ENCODE measurements at places on chromosomes 4 and X. TPM values are rescaled to one million over a fixed set of nuclear protein-coding genes. Genes with fewer than 3 reads are reported as not detected.

Gene SLITRK2
- polyA plus RNA-seq = 2.2 TPM

Gene C4orf51
- not detected for polyA plus RNA-seq

Gene TMSB15A
- 149 TPM for polyA plus RNA-seq

Gene PRDM5
- polyA plus RNA-seq = 0.48 TPM

Gene GAGE12E
- not detected for polyA plus RNA-seq

Gene LUZP4
- not detected for polyA plus RNA-seq

Gene USP17L26
- not detected for polyA plus RNA-seq

Gene FGA
- polyA plus RNA-seq = 1.9 TPM

Gene TCEAL2
- polyA plus RNA-seq = 163 TPM

Gene HTN3
- not detected for polyA plus RNA-seq

Gene SGMS2
- not detected for polyA plus RNA-seq

Gene COMMD8
- 3.7 TPM for polyA plus RNA-seq

Gene PPEF2
- not detected for polyA plus RNA-seq

Gene MGARP
- polyA plus RNA-seq = 0.41 TPM

Gene XAGE1B
- polyA plus RNA-seq = not detected

Gene H2BW2
- not detected for polyA plus RNA-seq

Gene UGT2B11
- polyA plus RNA-seq = not detected

Gene GSX2
- 0.19 TPM for polyA plus RNA-seq

Gene PNMA5
- polyA plus RNA-seq = 6.9 TPM

Gene FOXR2
- polyA plus RNA-seq = not detected

Gene CTBP1
- 208 TPM for polyA plus RNA-seq

Gene SLC38A5
- polyA plus RNA-seq = 26.5 TPM

Gene FGF13
- polyA plus RNA-seq = 5.6 TPM

Gene HNRNPDL
- polyA plus RNA-seq = 201 TPM

Gene HGFAC
- 0.88 TPM for polyA plus RNA-seq

Gene CC2D2A
- polyA plus RNA-seq = 11.2 TPM

Gene AFAP1
- polyA plus RNA-seq = 15.3 TPM

Gene DGAT2L6
- polyA plus RNA-seq = not detected

Gene UGT2B15
- polyA plus RNA-seq = not detected

Gene CHIC2
- 11.3 TPM for polyA plus RNA-seq

Gene NUP62CL
- 1.1 TPM for polyA plus RNA-seq

Gene GPR82
- polyA plus RNA-seq = not detected

Gene GLOD5
- polyA plus RNA-seq = 1.2 TPM

Gene MUC7
- polyA plus RNA-seq = not detected

Gene XAGE1A
- not detected for polyA plus RNA-seq

Gene TMEM150C
- 23.1 TPM for polyA plus RNA-seq

Gene NIPAL1
- polyA plus RNA-seq = 1.7 TPM

Gene LINC00632
- polyA plus RNA-seq = 3.9 TPM

Gene PAGE1
- not detected for polyA plus RNA-seq

Gene CXCL9
- not detected for polyA plus RNA-seq

Gene MAGEA11
- not detected for polyA plus RNA-seq

Gene NR3C2
- 2.8 TPM for polyA plus RNA-seq

Gene NPY1R
- 0.64 TPM for polyA plus RNA-seq

Gene CCNA2
- polyA plus RNA-seq = 16.8 TPM

Gene IL1RAPL1
- polyA plus RNA-seq = 0.68 TPM

Gene NDST3
- 0.17 TPM for polyA plus RNA-seq

Gene NSDHL
- polyA plus RNA-seq = 33.7 TPM

Gene DCHS2
- 0.41 TPM for polyA plus RNA-seq

Gene CT45A10
- not detected for polyA plus RNA-seq
